Bronchial smooth muscle cell (primary cell): ENCODE measurements at places on chromosomes 2 and 18. TPM values are rescaled to one million over a fixed set of nuclear protein-coding genes. Genes with fewer than 3 reads are reported as not detected.

ALLC gene
- not detected in 2 replicates for total RNA-seq

LHCGR gene
- not detected in 2 replicates for total RNA-seq

WNT10A gene
- not detected in 2 replicates for total RNA-seq

C2orf80 gene
- total RNA-seq: not detected in 2 replicates

ZNF396 gene
- total RNA-seq: 1.4 and 2.2 TPM in 2 replicates

TMEM247 gene
- not detected in 2 replicates for total RNA-seq

GLI2 gene
- total RNA-seq: 4.0 and 4.7 TPM in 2 replicates

CD28 gene
- not detected in 2 replicates for total RNA-seq

FBXO41 gene
- 0.60 and 0.95 TPM in 2 replicates for total RNA-seq

ITGB6 gene
- total RNA-seq: 0.09 TPM in 1 of 2 replicates, not detected in the other
